Left hindlimb (tissue), 1 donor: ENCODE measurements at places on chromosomes 13 and 19.

DNA sequence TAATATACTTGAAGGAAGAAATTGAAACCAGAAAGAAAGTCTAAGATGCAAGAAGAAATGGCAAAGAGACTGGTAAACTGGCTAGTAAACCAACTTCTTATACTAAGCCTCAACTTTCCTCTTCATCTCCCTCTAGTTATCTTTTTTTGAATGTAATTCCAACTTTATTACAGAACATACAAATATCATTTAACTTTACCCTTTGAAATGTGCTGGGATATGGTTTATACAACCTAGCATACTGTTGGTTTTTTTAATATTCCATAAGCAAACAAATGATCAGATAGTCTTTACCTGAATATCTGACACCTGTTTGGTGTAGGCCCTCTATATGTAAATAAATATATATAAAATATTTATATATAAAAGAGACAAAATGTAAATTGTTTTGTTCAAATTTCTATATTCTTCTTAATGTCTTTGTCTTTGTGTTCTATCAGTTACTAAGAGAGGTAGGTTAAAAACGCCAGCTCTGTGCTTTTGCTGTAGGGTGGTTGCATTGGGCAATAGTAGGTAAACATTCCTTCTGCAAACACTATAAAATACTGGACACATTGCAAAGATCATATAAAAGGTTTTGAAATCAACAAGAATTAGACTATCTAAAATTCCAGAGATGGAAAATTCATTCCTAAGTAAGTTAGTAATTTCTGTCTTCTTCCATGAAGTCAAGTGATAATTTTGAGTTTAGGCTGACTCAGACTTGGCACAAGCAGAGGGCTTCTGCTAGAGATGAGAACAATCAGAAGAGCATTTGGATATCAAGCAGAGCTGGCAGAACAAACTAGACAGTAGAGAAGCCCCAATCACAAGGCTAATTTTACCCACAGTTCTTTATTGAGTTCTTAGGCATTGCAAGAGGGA is 383.3 kb downstream of the RFC3 start:
- no peak for DNase-seq

DNA sequence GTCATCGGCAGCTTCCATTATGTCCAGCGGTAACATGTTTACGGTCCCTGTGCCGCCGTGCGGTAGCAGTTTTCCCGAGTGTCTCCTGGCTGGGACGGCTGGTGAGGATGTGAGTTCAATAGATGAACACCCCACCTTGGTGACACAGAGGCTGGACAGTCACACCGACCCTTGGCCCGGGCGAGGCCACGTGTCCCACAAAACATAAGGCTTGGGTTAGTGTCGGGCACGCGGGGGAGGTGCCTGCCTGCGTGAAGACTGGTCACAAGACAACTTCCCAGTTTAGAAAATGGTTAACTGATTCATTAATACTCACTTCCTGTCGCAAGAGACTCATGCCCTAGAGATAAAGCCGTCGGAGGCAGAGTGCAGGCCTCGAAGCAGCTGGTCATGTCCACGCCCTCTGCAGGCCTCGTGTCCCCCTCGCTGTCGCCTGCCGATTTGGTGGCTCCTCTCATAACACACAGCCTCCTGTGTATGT is 17.2 kb downstream of the RASA3 start:
- peak; percentile 34 for DNase-seq

DNA sequence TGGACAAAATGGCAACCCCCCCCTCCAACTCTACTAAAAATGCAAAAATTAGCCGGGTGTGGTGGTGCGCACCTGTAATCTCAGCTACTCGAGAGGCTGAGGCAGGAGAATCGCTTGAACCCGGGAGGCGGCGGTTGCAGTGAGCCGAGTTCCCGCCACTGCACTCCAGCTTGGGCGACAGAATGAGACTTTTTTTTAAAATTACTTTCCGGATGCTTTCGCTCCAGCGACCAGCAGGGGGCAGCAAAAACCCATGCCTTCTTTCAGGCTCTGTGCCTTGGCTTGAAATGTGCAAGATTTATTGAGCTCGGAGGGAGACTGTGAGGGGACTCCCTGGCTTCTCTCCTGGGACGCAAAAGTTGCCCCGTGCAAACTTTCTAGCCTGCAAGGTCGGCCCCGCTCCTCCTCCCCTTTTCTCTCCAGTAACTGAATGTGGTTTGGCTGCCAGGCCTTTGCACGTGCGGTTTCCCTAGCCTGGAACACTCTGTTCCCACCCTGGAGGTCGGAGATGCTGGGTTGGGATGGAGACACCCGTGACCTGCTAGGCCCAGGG is 61.4 kb upstream of the NFIC start:
- peak; percentile 72 for DNase-seq

- no peak for DNase-seq
Observed at GRCh38 chr13:95267662-95268342, 33.4 kb downstream of the ABCC4 start.

GRCh38 chr13:46799139-46799538 is 2.2 kb upstream of the ESD start:
- no peak for DNase-seq

DNA sequence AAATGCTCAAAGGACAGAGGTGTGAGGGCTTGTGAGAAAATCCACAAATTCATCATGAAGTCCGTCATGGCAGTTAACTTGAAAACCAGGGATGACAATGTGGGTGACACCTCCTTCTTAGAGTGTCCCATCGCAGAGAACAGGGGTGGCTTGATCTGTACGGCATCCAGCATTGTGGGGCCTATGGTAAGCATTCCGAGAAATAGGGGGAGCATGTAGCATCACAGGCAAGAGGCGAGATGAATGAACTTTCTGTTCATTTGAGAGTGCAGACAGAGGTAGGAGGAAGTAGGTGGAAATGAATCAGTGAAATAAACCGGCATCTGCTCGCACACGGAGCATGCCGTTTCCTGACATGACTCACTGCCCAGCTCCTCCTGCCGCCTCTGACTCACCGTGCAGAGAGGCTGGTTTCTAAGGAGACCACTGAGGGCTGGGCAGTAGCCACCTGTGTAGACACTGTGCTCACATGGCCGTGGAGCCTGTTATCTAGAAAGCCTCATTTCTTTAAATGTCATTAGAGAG is 339.0 kb downstream of the RFC3 start:
- peak; percentile 40 for DNase-seq

DNA sequence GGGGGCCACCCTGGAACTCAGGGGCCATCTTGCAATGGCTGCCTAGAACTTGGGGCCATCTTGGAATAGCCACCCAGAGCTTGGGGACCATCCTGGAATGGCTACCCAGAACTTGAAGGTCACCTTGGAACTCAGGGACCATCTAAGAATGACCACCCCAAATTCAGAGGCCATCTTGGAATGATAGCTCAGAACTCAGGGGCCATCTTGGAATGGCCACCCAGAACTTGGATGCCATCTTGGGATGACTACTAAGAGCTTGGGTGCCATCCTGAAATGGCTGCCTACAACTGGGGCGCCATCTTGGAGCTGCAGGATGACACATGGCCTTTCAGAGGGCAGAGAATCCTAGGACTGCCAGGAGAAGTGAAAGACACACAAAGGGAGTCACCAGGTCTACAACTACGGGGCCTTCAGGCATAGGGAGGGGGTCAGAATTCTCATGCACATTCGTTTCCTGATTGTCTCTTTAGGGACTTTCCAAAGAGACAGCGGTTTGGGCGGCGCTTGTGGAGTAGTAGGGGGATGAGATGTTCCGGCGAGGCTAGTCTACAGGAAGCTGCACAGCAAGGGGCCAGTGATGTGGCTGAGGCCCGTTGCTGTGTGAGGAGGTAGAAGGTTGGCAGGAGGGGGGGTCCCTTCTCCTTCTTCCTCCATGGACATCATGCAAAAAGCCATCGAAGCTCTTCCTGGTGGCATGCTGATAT is 125.0 kb downstream of the IER2 start:
- DNase-seq, result no peak

DNA sequence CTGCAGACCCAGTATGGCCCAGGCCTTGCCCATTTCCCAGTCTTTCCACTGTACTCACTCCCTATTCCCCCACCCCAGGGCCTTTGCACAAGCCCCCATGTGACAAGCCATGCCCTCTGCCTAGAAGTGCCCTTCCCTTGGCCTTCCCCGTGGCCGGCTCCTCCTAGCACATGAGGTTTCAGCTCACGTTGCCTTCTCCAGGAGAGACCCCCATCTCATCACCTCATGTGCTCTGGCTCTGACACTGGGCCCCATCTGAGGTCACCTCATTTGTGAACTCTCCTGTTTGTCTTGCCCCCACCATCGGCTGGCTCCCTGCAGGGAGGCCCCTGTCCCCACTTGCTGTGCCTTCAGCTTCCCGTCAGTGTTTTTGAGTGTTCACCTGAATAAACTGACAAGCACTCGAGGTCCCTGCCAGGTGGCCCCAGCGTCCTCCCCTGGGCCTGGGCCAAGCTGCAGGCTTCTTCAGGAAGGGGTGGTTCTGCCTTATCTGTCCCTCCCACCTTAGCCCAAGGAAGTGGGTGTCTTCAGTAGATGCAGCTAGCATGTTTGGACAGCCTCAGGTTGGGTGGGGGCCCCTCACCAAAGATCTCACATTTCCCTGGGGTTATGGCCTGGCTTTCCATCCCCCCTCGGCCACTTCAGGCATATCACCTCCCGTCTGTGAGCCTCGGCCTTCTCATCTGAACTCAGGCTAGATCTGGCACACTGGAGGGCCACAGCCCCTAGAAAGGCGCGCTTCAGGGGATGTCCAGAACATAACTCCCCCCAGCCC is 3.8 kb upstream of the SLC25A42 start:
- DNase-seq, result no peak

DNA sequence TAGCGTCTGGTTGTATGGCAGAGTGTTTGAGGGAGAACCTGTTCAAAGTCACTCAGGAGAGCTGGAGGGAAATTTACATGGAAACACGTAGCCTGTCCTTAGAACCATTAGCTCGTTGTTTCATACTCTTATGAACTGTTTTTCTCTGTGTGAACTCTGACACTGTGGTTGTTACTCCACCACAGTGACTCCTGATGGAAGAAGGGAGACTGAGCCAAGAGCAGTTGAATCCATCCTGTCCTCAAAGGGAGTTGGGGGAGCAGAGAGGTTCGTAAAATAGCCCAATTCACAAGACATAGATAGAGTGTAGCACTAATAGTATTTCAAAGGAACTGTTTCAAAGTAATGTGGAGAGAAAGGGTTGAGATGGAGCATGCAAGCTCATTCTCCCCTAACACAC is 964.8 kb downstream of the PCDH9 start:
- DNase-seq, result no peak

DNA sequence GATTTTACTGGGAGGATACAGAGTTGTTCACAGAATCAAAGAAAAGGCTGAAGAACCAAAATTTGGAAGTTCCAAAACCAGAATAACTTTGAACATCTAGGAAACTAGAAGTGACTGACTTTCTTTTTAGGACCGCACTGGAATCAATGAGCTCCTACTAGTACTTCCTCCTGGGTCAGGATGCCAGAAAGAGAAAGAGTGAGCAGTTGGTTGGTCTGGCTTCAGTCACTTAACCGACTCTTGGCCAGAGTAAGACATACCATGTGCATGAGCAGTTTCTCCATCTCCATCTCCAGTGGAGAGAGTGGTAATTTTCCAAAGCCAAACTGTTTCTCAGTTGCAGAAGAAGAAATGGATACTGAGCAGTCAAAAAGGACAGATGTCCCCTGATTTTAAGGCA is 27.1 kb upstream of the MTUS2 start:
- no peak for DNase-seq

GRCh38 chr19:36252047-36252446 is 37.1 kb downstream of the ZNF146 start:
- no peak for DNase-seq

- DNase-seq, result no peak
Observed at GRCh38 chr13:64274481-64275217, 2859.0 kb upstream of the PCDH20 start.

DNA sequence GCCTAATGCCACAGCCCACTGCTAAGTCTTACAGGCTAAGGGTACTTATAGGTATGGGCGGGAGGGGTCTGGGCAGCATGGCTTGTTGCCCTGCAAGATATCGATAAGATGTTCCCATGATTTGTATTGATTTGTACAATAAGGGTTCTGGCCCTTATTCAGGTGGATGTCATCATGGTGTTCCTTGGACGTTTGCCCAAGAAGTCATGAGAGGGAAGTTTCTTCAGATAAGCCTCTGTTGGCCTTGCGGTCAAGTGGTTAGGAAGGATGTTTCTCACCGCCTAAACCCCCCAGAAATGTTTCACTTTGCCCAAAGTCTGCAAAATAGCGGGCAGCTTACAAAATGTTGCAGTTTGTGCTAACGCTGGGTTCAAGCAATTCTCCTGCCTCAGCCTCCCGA is 7.3 kb downstream of the PARP4 start:
- DNase-seq, result no peak

GRCh38 chr13:101751488-101751887 is 299.0 kb downstream of the ITGBL1 start:
- DNase-seq, result no peak

DNA sequence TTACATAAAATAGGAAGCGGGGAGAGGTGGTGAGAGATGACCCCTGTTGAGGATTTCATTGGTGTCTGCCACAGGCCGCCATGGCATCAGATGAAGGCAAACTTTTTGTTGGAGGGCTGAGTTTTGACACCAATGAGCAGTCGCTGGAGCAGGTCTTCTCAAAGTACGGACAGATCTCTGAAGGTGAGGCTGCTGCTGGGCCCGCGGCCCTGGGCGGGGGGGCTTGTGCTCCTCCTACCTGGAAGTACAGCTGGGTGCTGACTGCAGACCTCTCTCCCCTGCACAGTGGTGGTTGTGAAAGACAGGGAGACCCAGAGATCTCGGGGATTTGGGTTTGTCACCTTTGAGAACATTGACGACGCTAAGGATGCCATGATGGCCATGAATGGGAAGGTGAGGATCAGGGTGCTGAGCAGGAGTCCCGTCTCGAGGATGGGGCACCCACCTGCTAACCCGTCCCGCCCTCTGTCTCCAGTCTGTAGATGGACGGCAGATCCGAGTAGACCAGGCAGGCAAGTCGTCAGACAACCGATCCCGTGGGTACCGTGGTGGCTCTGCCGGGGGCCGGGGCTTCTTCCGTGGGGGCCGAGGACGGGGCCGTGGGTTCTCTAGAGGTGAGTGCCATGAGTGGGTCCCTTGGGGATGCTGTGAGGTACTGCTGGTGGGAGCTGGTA is 1.9 kb downstream of the CIRBP start:
- no peak for DNase-seq

DNA sequence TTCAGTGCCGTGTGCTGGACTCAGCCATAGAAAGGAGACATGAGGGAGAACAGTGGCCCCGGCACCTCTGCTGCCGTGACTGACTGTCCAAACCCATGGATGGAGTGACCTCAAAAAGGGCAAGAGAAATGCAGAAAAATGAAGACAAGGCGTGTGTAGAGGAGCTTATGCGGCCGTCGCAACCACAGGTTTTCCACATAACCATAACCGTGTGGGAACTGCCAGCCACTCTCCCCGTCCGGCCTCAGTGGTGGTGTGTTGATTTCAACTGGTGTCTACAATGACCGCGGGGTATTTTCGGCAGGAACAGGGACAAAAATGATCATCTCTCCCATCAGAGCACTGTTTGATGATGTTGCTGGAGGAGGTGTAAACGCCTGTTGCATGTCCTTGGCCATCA is 42.9 kb upstream of the F7 start:
- no peak for DNase-seq

DNA sequence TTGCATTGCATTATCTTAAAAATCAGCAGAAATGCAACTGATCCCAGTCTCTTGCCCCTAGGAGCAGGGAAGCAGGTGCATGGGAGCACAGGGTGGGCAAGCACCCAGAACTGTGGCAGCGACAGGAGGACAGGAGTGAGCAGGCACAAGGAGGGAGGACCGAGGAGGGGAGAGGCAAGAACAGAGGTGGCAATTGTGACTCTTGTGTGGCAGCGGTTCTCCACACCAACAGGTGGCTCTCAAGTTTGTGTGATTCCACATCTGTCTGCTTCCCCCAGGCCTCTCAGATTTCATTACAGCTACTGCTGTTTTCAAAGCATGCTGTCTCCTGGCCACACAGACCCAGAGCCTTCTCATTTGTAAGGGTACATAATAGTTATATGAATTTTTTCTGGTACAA is 108.5 kb downstream of the STK24 start:
- DNase-seq, result no peak
